ENCODE measurements at places on chromosomes 4 and X.

DNA sequence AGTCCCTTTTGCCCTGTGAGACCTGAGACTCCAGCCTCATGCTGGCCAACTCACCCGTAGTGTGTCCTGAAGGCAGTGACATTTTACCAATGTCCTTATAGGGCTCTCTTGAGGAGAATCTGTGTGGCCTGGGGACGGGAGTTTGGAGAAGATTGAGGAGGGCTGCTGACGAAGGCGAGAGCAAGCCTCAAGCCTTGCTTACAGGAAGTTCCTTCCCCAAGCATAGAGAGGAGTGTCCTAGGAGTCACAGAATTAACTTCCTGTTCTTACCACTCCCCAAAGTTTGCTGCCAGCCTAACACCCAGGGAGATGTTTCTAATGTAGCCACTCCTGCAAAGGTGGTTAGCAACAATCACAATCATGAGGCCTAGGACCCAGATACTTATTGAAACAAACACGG, at the start of gene NXF3:
NXF3 (minus strand) TSS at position 202 of the 400 bp plus-strand sequence; CDS start at position 82, 120 bp downstream.
- no peak for DNase-seq

DNA sequence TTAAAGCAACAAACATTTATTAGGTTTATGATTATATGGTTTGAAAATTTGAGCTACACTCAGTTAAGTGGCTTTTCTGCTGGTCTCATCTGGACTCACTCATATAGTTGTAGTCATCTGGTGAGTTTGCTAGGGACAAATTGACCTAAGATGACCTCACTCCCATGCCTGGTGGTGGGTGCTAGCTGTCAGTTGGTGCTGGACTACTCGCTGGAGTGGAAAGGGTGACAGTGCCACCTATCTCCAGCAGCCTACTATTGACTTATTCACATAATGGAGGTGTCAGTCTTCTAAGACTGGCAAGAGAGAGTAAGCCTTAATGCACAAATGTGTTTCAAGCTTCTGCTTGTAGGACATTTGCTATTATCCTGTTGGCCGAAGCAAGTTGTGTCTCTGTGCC, 88.2 kb downstream of the TASL start:
- no peak for DNase-seq

DNA sequence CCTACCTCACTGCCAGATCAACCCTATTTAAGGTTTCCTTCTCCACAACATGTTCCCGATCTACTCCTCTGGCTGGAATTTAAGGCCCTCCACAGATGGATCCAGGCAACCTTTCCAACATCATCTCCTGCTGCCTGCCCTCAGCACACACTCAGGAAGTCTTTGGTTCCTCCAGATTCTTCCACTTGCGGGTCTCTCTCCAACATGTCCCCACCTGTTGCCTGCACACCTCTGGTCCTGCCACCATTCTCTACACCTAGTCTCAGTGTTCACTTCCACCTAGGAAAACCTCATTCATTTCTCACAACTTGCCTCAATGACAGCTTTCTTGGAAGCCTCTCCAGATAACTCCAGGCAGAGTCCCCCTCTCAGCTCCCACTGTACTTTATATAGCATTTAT, 80.1 kb downstream of the RTL5 start:
- DNase-seq: no peak

GRCh38 chr4:123987408-123987807, 590.8 kb downstream of the SPRY1 start:
- DNase-seq: no peak

- peak; percentile 29 for DNase-seq
Measured at GRCh38 chr4:67343199-67343598, 202.1 kb downstream of the CENPC start.

- DNase-seq: no peak
Measured at GRCh38 chr4:3660086-3660927, 105.9 kb upstream of the ADRA2C start.

GRCh38 chrX:104324461-104325212, 69.9 kb upstream of the ESX1 start:
- DNase-seq: no peak

DNA sequence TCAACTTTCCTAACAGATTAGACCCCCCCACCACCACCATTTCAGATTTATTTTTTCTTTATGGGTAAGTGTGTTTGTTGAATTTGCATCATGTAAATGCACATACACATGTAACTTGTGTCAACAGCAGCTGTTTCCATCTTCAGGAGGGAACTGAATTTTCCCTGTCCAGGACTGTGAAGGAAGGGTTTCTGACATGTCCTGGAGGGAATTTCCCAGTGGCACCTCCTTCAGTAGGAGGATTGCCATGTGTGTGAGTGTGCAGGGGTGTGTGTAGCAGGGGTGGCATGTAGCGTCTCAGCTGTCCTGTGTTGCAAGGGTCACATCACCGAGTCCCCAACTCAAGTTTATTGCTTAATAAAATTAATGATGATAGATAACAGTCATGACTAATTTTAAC, 19.7 kb downstream of the HERC6 start:
- DNase-seq: no peak

DNA sequence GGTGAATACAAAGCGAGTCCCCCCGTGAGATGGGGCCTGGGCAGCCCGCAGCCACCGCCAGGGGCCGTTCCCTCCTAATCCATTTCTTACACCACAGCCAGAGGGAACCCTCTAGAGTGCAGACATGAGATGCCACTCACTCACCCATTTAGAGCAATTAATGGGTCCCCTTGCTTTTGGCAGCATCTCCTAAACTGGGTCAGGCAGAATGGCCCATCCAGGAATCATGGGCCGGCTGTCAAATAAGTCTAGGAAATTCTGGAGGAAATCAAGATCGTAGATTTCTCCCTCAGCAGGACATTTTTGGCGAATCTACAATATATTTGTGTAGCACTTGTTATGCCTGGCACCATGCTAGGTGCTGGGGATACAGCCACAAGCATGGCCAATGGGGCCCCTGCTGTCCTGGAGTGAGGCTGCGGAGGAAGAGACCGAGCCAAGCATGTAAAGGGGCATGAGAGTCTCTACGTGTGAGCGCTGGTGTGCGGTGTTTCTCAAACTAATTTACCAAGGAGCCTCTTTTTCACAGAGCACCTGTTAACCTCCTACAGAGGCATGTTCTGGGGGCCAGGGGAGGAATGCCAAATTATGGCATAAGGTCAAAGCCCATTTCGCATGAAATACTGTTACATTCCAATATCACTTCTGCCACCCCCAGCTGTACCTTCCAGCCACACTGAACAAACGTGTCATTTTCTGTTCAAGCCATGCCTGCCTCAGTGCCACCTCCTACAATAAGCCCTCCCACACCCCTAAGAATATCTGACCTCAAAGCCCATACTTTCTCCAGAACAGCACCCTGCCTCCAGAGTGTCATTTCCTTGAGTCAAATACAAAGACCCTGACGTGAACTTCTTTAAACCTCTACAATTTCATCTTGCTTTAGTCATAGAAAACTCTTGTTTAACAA, 28.1 kb upstream of the JAKMIP1 start:
- DNase-seq: no peak

DNA sequence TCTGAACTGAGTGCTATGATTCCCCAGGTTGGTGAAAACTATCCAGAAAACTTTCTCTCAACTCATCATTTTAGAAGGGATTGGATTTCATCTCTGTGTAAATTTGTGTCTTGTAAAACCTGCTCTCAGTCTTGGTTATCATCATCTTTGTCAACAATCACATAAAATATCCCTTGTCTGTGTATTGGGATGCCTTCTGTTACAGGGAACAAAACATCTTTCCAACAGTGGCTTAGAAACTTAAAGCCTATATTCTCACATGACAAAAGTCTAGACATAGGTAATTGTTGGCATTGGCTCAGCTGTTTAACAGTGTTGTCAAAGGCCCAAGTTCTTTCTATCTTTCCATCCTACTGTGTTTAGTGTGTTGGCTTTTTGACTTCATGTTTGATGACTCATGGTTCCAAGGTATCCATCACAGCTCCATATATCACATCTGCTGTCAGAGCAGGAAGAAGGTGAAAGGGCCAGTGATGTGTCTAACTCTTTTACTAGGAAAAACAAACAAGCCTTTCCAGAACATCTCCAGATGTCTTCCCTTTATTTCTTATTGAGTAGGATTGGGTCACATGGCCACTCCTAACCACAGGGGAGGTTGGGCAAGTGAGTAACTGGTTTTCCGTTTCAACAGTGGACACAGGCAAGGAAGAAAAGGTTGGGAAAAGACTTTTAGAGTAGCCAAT, 65.0 kb downstream of the PHEX start:
- no peak for DNase-seq

- peak; percentile 84 for DNase-seq
Measured at GRCh38 chr4:186144198-186144945, 39.9 kb downstream of the FAM149A start.

DNA sequence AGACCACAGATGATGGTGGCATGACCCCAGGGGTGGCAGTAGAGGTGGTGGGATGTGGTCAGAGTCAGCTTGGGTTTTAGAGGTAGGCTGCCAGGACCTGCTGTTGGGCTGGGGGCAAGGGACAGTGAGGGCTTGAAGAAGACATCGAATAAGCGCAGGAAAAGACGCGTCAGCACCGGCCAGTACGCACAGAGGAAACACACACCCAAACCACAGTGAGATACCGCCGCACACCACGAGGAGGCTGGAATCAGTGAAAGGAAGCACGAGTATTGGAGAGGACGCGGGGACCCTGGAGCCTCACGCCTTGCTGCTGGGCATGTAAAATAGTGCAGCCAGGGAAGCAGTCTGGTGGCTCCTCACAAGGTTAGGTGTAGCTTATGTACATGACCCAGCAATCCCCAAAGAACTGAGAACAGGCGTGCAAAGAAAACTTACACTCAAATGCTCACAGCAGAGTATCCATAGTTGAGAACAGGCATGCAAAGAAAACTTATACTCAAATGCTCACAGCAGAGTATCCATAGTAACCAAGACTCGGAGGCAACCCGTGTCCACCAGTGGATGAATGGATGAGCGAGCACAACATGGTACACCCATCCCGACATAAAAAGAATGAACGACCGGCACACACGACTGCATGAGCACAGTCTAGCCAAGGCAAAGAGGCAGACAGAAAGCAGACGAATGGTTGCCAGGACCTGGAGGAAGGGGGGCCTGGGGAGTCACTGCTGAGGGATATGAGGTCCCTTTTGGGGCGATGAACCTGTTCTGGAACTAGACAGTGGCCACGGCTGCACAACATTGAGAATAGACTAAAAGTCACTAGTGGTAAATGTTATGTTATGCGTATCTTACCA, 13.3 kb downstream of the PDZD4 start:
- no peak for DNase-seq

DNA sequence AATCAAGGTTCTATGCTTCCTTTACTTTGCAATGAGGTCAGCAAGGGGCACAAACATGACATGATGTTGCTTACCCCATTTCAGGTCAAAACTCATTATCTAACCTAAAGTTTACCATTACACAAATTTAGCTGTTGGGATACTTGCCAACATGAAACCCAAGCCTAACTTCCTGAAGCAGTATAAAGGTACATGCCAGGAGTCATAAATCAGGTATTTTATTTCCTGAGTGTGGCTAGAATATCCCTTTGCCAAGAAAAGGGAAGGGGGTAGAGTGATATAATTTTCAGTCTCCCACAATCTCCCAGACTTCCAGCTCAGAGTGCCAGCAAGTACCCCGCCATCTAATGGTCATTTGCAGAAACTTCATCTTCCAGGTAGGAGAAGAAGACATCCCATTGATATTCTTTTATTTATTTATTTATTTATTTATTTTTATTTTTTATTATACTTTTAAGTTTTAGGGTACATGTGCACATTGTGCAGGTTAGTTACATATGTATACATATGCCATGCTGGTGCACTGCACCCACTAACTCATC, 136.6 kb downstream of the NEXMIF start:
- DNase-seq: peak; percentile 0

GRCh38 chrX:150870029-150870428, 28.4 kb downstream of the CD99L2 start:
- DNase-seq: no peak

GRCh38 chrX:13268874-13269273, 51.0 kb downstream of the ATXN3L start:
- DNase-seq: no peak

DNA sequence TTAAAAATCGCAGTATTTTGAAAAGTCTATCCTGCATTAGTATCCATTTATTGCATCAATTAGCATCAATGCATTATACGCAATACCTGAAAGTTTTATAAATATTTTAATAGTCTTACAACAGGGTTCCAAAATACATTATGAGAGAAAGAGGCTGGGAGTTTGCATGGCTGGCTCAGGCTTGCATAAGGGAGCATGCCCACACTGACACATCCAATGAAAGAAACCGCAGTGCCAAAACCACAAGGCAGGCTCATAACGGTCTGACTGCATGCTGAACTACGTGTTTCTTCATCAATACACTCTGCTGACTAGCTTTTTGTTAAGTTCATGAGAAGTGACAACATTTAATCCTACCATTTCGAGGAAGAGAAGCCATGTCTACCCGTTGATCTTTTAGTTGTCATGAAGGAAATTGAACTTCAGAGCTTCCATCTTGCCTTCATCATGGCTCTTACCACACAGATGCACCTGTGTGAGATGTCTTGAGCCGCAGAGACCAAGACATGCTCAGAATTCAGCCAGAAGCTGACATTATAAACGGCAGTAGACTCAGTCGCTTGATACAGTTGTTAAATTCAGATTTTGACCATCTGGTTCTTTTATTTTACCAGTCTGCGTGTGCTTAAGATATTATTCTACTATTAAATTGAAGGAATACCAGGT, 168.8 kb upstream of the FRG1 start:
- DNase-seq: no peak

DNA sequence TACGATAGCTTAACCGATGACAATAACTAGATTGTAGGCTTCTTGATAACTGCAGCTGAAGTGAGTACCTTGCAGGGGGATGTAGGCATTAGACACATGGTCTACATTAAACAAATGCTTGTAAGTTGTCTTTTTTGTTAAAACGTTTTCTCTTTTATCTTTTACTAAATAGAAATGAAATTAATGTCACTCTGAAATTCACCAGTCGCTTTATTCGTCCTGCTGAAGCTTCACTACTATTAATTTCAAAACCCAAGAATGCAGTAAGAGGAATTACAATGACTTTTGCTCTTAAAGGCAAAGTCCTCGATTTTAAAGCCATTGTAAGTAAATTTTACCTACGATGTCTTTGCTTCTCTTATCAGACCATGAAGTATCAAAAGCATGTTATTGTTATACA, 239.7 kb downstream of the CFAP47 start:
- DNase-seq: no peak

DNA sequence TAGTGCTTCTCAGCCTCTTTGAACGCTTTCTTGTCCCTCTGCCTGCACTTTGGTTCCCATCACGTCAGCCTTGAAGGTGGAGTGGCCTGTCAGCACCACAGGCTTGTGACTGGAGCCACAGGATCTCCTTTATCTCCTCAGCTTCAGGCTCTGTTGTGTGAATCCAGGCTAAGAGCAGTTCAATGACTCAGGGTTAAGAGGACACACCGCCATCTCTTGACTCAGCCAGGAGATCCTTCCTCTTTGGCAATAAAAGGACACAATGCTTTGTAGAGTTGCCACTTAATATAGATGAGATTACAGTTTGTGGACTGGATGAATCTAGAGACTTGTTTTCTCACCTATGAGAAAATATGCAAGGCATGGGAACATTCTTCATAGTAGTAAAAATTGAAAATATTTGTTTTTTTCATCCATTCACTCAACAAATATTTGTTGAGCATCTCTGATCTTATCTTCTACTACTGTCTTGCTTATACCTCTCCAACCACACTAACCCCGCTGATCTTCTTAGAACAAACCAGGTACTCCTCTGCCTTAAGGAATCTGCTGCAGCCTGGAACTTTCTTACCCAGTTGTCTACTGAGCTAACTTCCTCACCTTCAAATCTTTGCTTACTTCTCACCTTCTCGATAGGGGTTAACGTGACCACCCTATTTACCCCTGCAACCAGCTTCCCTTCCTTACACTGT, 62.3 kb downstream of the UCHL1 start:
- DNase-seq: no peak

Data from kidney (tissue), 22 donors.